ENCODE measurements at places on chromosomes 5 and 9.

DNA sequence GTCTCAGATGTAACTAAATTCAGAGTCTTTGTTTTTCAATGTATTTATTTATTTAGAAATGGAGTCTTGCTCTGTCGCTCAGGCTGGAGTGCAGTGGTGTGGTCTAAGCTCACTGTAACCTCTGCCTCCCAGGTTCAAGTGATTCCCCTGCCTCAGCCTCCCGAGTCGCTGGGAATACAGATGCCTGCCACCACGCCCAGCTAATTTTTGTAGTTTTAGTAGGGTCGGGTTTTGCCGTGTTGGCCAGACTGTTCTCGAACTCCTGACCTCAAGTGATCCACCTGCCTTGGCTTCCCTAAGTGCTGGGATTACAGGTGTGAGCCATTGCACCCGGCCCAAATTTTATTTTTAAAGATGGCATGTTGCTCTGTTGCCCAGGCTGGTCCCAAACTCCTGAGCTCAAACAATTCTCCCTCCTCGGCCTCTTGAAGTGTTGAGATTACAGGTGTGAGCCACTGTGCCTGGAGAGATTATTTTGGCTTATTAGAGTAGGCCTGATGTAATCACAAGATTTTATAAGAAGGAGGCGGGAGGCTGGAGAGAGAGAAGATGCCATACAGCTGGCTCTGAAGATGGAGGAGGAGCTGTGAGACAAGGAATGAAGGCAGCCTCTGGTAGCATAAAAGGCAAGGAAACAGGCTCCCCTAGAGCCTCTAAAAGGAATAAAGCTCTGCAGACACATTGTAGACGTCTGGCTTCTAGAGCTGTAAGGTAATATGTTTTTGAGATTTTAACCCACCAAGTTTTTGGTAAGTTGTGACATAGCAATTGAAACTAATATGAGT lies 12.9 kb upstream of the KLF9 start:
- no peak for DNase-seq

GRCh38 chr5:133384903-133385302 lies 227.4 kb downstream of the FSTL4 start:
- no peak for DNase-seq

- DNase-seq, result no peak
Observed at GRCh38 chr9:89538871-89539270, 41.0 kb upstream of the SEMA4D start.

DNA sequence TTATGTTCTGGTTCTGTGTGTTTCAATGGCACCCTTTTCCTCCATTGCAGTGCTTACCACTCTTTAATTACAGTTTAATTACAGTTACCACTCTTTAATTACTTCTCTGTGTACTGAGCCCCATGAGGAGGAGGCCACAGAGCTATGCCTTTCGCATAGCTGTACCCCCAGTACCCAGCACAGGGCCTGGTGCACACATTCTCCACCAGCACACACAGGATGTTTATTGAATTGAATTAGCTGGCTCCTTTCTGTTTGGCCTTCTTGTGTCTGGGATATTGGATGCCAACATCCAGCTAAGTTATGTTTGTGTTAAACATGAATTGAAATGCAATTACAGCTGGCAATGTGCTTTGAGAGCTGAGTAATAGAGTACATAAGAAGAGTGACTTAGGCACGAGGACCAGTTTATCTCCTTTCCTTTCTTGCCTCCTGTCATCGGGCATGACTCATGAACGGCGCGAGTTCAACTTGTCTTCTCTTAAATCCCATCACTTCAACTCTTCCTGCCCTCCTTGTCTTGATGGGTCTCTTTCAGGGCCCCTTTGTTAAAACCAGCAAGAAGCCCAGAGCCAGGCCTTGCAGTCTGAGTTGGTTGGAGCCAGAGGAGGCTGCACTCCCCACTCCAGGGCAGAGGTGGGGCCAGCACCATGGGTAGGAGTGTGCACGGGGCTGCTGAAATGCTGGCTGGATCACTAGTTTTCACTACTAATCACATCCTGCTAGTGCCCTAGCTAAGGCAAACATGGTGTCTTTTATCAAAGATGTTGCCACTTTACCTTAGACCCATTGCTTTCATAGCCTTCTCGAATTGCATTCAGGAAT lies 37.4 kb downstream of the MVB12B start:
- DNase-seq, result no peak

DNA sequence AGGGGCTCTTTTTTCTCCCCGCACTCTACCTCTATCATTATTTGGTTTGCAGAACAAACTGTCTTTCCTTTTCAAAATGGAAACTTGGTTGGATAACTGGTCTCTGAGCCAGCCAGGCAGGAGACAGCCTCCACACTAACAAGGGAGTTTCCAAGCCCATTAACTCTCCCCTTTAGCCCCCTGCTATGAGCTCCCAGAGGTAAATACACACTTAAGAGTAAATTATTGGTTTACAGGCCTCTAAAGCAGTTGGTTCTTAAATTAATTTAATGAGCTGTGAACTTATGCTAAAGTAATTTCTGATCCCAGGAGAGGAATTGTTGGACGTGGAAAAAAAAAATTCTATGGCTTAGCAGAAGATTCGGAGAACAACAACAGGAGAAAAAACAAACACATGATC lies 30.3 kb downstream of the EPB41L4A start:
- no peak for DNase-seq

Data from stimulated activated CD4-positive, alpha-beta T cell treated with anti-CD3 and anti-CD28 coated beads, Interleukin-1b, Interleukin-23, amount 100 ng/mL, for 1 hour (primary cell).